ENCODE measurements at places on chromosomes 6 and 20.

- DNase-seq = no peak
These were observed 40.1 kb upstream of the SIRPA start for GRCh38 chr20:1855109-1855508.

DNA sequence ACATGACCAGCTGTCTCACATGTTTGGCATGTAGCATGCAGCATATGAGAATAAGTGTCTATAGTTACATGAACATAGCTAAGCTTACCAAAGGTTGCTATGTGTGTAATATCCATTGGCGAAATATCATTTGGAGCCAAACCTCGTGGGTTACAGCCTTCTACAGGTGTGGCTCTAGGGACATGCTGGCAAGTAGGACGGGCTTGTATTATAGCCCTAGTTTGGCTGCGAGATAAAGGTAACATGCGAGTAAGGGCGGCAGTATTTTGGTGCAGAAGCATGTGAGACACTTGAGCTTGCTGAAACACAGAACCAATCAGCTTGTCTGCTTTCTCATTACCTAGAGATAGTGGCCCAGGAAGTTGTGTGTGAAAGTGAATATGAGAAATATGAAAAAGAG, 6.5 kb upstream of the ABHD12 start:
- no peak for DNase-seq

DNA sequence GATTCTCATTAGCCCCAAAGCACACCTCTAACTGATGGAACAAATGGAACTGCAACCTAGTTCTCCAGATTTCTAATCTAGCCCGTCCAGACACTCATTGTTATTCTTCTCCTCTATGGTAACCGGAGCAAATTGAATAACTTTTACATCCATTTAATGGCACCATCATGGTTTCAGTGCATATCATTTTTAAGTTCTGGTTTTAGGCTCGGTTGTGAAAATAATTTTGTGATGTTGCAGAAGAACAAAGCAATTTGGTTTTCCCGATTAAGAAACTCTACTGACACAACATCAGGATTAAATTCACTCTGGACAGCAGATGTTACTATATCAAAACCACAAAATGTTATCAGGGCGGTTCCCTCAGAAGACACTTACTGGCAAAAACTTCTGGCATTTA, 42.5 kb upstream of the HBS1L start:
- no peak for DNase-seq

GRCh38 chr6:141133836-141134235, 998.9 kb upstream of the GJE1 start:
- no peak for DNase-seq

GRCh38 chr6:119676230-119676629, 326.7 kb upstream of the MAN1A1 start:
- DNase-seq = no peak

GRCh38 chr6:96862560-96862959, 25.3 kb upstream of the GPR63 start:
- no peak for DNase-seq
